ENCODE measurements at places on chromosomes 16 and 17.
A peak's percentile ranks its signal among the peaks of the same experiment; 100 is the strongest.

DNA sequence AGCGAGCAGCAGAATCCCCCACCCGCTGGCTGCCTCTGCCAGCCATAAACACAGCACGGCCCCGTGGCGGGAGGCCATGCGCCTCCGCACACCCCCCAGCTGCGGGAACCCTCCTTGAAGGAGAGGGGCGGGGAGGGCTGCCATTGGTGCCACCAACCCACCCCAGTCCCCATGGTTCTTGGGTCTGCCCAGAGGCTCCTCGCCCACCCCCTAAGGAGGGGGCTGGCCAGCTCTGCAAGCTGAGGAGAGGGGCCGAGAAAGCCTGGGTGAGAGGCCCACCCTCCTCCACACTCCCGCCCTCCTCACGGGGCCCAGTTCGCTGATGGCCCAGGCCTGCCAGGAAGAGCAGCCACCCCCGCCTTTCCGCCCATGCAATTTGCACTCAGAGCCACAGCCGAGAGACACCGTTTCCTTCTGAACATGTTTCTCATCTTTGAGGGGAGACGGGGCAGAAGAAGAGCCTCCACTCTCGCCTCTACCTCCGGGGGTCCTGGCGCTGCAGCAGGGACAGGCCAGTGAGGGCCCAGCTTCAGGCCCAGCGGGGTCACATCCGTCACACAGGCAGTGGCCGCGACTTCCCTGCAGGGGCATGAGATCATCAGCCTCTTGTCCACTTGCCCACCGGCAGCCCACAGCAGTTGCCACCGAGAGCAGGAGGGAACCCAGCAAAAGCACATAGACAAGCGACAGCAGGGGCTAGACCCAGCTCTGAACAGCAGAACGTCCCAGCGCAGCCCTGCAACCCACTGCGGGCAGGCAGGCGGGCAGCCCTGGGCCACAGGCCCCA, 23.0 kb downstream of the KATNB1 start:
- DNase-seq: no peak

DNA sequence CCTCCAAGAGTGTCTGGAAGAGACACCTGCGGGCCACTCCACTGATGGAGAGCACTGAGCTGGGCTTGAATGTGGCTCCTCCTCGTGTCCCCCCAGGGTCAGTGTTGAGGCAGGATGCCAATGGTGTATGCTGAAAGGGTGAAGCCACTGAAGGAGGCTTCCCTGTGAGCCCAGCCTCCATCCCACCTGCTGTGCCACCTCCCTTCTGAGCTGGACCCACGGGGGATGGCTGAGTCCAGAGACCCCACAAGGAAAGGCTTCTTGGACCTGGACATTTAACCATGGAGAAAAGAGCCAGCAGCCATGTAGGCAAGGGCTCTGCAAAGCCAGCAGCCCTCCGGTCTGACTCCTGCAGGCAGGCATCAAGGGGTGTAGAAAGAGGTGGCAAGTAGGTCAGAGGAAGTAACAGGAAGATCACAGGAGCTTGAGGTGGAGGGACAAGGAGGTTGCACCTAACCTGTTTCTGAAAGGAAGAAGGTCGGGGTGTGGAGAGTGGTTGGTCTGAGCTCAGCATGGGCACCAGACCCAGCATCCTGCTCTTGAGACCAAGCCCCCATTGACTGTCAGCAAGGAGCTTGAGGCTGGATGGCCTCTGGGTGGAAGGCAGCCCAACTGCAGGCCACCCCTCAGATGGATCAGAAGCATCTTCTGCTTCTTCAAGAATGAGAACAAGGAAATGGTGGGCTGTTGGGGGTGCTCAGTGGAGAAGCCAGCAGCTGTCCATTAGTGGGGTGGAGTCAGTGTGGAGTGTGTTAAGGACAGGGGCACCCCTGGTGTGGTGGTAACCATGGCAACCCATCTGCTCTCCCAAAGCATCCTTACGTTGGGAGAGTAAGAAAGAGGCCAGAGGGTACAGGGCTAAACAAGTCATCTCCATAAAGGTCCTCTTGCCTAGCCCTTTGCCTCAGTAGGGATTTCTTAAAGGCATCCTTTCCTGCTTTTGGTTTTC, 80.7 kb downstream of the PLD6 start:
- DNase-seq: no peak

DNA sequence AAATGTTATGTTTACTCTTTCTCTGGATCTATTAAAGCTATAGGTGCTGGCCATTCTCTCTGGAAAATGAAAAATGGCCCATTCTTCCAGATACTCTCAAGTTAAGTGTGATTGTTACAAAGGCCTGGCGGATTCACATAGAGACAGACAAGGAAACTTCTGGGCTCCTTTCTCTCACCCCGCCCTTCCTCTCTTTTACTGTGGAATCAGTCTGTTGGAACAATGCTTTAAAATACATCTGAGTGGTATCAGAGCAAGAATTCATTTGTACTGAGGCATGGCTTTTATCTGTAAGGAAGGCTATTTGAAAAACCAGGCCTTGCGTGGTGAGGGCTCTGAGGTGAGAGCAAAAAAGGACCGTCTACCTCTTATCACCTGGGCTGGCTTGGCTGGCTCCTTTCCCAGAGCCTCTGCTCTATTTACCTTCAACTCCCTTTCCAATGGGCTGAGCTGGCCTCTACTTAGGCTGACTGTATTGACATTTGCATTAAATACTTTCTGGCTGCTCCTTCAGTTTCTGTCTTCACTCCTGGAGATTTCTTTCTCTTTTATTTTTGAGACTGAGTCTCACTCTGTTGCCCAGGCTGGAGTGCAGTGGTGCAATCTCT, 274.0 kb downstream of the PHKB start:
- DNase-seq: no peak

- no peak for DNase-seq
Measured at GRCh38 chr17:48952904-48953303, 8.3 kb upstream of the SNF8 start.

- DNase-seq: no peak
Measured at GRCh38 chr17:45895969-45896785, 1.8 kb downstream of the MAPT start.

DNA sequence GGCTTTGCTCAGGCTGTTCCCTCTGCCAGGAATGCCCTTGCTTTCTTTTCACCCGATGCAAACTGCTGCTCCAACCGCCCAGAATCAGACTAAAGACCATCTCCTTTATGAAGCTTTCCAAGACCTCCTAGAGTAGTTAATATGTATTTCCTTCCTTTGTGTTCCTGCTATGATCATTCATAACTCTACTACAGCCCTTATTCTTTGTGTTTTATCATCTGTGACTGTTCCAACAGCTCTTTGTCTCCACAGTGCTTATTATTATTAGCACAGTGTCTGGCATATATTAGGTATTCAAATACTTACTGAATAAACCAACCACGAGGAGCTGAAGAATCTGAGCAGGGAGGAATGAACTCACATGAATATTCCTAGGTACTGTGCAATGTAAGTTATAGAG, 7.6 kb downstream of the PSME3IP1 start:
- DNase-seq: no peak

DNA sequence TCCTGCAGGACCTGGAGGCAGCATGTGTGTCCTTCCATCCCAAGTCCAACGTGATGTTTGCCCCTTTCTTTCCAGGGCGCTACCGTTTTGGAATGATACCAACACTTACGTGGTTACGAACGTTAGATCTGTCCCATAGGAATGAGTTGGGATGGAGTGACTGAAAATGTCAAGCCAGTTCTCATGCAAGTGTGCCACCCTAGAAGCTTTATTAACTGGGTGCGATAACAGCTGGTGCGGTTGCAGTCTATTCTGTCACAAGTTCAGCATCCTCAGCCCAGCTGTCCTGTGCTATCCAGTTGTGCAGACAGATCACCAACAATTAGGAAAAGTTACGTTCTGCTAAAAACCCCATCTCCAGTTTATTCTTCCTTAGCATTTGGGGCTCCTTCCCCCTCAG, 52.5 kb downstream of the BANP start:
- DNase-seq: no peak

DNA sequence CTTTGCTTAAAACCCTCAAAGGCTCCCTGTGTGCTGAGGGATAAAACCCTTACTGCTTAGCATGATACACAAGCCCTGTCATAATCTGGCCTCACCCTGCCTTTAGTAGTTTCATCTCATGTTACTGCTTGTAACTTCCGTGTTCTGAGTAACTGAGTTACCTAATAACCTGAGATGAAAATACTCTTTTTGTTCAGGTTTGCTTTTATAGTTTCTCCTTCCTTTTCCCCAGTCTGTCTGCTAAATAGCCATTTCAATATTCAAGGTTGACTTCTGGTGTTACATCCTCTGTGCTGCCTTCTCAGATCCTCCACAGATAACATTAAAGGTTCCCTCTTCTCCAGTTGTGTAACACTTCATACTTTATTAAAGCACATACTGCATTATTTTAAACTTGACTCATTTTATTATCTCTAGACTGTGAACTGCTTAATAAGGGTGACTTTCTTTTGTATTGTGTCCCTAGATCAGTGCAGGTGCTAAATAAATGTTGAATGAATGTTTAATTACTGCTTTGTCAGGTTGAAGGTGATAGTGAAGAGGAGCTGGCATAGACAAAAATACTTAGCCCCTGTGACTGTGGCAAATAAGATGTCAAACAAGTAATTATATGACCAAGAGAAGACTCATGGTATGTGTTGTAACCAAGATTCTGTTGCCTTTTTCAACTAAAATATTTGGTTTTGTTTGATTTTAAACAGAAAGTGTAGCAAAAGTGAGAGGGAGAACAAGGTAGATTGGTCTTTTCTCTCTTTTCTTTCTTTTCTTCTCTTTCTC, 47.8 kb downstream of the NFAT5 start:
- DNase-seq: no peak

DNA sequence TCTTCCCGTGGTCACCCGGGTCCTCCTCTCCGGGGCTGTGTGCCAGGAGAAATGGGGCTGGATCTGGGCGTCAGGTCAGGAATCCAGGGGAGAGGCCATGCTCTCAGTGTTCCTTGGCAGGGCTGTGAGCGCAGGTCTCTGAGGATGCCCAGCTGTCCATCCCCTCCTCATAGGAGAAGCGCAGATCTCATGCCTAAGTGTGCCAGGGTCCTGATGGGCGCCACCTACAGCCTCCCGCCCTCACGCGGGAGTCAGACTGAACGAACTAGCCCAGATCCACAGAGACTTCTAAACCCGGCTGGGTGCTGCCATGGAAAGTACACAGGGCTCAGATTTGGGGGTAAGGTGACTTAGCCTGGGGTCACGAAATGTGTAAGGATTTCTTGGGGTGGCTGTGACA, 24.3 kb downstream of the MGRN1 start:
- no peak for DNase-seq

DNA sequence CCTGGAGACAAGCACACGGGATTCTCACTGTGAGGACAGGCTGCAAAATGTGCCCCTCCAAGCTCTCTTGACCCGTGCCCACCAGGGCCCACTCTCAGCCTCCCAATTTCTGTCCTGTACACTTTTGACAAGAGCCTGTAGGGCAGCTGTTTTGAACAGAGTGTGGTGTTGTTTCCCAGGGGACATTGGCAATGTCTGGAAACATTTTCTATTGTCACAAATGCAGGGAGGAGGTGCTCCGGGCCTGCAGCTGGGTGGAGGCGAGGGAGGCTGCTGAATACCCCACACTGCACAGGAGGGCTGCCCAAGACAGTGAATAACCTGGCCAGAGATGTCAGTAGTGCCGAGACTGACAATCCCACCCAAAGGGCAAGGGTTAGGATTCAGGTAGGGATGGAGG, 10.5 kb downstream of the CEP295NL start:
- DNase-seq: no peak

GRCh38 chr16:81891736-81892364, 112.8 kb downstream of the PLCG2 start:
- no peak for DNase-seq

GRCh38 chr17:8909586-8910270, 42.3 kb upstream of the PIK3R6 start:
- no peak for DNase-seq

DNA sequence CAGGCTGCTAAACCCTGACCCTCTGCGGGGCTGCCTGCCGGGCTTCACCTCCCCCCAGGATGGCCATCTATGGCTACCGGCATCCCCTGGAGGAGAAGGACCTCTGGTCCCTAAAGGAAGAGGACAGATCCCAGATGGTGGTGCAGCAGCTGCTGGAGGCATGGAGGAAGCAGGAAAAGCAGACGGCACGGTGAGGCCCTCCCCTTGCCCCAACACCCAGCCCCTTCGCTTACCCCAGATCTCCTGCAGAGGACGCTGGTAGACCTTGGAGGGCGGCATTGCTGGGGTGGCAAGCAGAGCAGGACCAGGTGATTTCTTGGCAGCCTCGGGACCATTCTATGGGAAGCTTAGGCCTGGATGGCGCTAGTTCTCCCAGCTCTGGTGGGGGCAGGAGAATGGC, 24.5 kb downstream of the ABCC3 start:
- DNase-seq: peak; percentile 79

DNA sequence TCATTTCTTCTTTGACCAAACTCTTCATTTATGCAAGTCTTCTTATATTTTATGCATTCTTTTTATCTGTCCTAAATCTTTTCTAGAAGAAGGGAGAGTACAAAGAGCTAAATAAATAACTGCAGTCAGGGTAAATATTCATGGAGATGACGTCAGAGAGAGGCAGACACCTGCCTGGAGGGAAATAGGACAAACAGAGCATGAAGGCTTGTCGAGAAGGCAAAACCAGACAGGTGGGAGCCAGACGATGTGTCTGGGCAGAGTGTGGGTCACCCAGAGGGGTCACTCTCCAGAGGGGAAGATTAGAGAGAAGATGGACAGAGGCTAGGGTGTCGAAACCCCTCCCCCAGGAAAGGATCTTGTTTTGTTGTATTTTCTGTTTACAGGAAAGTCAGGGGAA, 78.3 kb upstream of the RPL38 start:
- DNase-seq: peak; percentile 13

GRCh38 chr16:66728117-66728787, 23.2 kb downstream of the DYNC1LI2 start:
- DNase-seq: no peak

DNA sequence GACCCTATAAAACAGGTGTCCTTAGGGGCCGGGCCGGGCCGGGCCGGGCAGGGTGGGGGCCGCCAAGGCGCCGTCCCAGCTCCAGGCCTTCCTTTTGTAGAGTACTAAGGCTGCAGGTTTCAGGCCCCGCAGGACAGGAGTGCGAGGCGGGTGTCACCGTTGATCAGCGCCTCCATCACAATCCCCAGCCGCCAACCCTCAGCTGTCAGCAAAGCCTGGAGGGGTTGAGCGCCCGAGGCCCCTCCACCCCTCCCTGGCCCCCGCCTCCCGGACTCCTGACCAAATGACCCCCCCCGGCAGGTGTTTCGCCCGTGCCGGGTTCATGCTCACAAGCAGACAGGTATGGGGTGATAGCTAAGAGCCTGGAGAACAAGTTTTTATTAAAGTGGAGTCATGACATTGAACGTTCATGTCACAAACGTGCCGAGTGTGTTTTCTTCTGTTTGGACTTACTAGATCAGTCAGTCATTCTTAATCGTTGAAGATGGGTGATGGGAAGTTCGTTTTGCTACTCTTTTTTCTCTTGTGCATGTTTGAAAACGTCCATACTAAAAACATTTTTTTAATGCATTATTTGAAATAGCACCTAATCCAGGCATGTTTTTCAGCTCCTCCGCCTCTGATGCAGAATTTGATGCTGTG, 534 bp downstream of the ARL2BP start:
- no peak for DNase-seq
